ENCODE measurements at places on chromosomes 4 and X.

GRCh38 chr4:70496231-70496630 lies 22.1 kb upstream of the AMTN start:
- DNase-seq = no peak

DNA sequence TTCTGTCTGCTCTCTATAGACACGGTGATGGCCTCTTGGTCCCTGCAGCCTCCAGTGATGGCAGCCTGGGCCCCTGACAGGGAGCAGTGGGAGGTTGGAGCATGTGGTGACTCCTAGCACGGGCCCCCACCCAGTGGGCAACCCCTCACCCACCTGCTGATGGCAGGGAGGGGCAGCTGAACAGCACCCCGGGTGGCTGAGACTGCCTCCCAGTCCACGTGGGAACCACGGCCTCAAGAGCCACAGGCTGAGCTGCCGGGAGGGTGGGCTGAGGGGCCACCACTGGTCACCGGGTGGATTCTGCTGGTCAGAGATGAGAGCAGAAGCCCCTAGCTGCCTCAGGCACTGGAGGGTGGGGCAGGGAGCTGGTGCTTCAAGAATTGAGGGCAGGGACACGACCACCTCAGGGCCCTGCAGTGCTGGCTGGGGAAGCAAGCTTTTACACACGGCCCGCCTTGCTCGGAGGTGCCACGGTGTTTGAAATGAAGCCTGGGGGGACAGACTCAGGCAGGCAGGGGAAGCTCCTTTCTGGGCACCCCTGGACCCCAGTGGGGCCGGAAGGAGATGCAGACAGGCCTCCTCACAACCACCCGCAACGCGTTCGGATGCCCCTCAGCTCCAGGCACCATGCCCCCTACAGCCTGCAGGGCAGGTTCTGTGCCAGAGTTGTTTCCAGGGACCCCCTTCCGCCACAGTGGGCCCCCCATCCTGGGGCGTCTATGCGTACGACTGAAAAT lies 6.3 kb upstream of the HAUS3 start:
- DNase-seq = no peak

DNA sequence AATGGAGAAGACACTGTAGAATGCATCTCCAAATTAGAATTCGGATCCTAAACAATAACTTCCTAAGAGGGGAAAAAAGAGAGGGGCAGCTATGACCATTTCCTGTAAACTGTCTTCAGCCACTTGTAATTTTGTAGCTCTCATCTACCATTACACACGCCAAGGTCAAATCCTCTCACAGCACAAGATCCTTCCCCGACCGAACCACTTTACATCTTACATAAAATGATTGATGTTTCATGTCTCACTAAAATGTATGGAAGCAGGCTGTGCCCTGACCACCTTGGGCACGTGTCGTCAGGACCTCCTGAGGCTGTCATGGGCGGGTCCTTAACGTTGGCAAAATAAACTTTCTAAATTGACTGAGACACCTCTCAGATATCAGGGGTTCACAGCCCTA lies 24.1 kb upstream of the PBDC1 start:
- DNase-seq = peak; percentile 37

DNA sequence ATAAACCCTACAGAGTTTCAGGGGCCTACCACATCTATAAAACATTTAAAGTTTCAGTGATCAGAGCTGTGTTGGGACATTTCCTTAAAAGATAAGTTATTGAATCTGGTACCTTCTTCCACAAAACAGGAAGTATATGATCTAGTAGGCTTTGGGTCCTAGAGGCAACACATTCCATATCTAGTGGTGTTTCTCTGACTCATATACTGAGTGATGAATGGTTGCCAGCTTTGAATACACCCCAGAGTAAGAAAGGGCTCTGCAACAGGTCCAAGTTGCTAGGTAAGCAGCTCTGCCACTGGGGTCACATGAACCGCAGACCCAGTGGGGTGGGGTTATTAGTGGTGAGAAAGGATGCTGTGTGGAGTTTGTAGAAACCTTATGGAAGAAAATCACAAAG lies 32.4 kb upstream of the BLTP1 start:
- DNase-seq = no peak

DNA sequence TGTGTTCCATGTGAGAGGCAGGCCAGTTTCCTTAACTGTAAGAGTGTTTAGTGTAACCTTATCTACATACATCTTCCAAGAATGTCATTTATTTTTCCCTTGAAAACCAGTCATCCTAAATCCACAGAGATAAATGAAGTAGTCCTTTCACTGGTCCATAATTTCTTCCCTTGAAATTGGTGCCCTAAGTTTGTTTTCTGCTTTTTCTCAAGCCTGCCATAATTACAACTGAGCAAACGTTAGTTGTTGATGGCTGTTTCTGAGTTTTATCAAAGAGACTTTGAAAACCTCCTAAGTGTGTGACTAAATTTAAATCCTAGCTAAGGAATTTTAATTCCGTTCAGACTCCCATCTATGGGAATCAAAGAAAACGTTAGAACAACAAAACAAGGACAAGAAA lies 3.6 kb upstream of the TDO2 start:
- no peak for DNase-seq

GRCh38 chrX:17844236-17844635 lies 16.9 kb downstream of the RAI2 start:
- no peak for DNase-seq

- no peak for DNase-seq
Observed at GRCh38 chrX:28223469-28223868, 242.2 kb upstream of the DCAF8L1 start.

- DNase-seq = no peak
Observed at GRCh38 chr4:92501456-92501855, 197.7 kb downstream of the GRID2 start.

DNA sequence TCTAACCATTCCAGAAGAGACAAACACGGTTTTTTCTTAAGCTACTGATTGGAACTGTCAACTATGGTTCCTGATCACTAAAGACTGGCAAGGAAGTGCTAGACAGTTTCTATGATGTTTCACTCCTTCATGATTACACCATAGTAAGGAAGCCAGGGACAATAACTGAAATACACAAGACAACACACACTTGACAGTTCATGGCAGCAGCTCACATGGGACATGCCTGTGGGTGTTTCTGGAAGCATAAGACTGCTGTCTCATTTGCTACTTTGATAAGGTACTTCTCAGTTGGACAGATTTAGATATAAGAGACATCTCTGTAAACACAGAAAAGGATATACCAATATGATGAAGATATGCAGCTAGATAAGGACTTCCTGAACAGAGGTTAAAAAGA lies 8.3 kb upstream of the IRAK1 start:
- DNase-seq = no peak

DNA sequence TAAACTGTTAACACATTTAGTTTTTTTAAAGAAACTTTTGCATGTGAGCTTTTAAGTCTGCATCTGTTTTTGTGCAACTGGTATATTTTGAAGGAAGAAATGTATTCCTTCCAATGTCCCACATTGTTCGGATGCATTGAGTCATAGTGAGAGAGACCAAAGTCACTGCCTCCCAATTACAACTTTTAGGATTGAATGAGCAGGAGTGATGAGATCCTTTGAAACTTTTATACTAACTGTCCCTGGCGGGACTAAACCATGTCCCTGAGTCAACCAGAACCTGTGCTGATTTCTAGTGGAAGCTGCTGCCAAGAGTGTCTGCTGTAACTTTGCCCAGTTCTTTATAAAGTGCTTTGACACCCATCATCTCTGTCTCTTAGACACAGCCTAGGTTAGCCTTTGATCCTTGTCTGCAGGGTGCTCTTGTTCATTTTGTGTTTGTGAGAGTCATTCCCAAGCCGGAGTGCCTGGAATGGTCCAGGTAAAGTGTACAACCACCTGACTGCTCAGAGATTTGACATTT lies 122.7 kb downstream of the ZNF518B start:
- no peak for DNase-seq

- no peak for DNase-seq
Observed at GRCh38 chr4:12458621-12459020, 1025.5 kb downstream of the RAB28 start.

DNA sequence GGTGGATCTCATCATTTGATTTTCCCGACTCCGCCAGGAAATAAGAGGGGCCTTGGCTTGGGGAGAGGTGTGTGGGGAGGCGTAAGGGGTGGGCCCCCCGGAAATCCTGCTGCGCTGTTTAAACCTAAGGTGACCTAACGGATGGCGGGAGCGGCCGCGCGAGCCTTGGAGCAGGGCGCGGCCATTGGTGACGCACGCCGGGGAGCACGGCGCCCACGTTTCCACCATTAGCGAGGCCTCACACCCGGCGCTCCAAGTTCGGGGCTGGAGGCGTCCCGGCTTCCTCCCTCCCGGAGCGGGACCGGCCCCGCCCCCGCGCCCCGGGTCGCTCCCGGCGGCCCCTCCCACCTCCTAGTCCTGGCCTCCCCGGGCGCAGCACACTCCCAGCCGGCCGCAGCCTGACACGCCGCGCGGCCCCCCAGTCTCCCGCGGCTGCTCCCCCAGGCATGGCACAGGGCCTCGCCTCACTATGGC lies at the start of gene SMS:
Gene SMS (plus strand): TSS at position 354 of the 474 bp plus-strand sequence. CDS start 116 bp downstream, at position 470.
- peak; percentile 70 for DNase-seq

GRCh38 chr4:21656832-21657231 lies 291.7 kb downstream of the KCNIP4 start:
- no peak for DNase-seq

DNA sequence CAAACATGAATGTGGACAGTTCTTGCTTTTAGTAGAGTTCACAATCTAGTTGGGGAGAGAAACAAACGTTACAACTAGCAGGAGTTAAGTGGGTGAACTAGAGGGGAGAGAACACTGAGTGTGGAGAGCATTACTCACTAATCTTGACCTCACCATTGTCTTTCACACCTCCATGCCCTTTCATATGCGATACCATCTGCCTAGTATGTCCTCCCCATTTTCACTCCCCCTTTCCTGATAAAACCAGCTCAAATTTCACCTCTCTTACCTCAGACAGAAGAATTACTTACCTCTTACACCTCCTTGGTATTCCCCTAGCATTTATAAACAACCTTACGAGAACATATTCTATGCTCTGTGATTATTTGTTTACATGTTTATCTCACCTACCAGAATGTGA lies 53.6 kb downstream of the LAS1L start:
- no peak for DNase-seq

GRCh38 chr4:123317211-123317610 lies 79.4 kb upstream of the SPRY1 start:
- DNase-seq = no peak

DNA sequence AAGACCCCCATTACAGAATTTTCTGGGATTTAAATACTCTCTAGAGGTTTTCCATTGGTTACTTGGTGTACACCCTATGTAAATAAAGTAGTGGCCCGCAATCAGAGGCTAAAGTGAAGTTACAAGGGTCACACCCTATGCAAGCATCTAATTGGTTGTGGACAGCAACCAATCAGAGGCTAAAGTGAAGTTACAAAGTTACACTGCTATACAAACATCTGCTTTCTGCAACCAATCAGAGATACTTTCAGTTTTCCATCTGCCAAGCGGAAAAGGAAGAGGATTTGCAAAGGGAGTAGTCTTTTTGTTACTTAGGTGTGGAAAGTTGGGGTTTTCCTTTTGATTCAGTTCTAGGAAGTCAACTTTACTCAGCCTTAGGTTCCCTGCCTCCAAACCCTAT lies 2.0 kb upstream of the ATRX start:
- no peak for DNase-seq

DNA sequence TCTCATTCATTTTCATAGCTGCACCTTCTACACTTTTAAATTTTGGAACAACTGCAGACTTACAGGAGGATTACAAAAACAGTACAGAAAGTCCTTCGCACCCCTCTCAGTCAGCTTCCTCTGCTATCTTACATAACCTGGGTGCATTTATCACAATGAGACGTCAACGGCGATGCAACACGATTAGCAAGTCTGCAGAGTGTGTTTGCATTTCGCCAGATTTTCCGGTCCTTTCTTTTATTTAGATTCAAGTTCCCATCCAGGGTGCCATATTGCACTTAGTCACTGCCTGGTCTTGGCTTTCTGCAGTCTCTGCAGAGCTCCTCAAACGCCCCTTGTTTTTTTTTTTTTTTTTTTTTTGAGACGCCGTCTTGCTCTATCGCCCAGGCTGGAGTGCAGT lies 85.9 kb downstream of the ASMT start:
- DNase-seq = no peak

GRCh38 chr4:86974551-86974994 lies 39.8 kb downstream of the AFF1 start:
- DNase-seq = no peak

Measured in H1 (cell line).